ENCODE measurements at places on chromosomes 7 and 10.

DNA sequence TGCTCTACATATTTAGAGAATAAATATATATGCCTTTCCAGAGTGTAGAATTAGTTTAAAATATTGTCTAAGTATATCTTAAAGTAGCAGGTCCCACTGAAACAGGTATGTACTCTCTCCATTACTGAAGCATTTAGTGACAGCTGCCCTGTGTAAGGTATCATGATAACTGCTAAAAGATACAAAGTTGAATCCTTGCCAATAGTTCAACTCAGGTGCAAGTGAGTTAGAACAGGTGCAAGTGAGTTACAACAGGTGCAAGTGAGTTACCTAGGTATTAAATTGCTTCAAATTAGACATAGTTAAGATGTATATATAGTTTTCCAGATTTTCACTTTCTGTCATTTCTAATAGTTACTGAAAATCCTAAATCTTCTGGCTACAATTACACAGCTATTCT, 119.1 kb downstream of the CNOT4 start:
- H3K4me3 ChIP-seq, result no peak overlapping the region
- H3K4me1 ChIP-seq, result no peaks in the 10 kb centered on the region
- DNase-seq, result no peak
- H3K36me3 ChIP-seq, result peaks cover 17% of the 10 kb centered on the region

- H3K4me3 ChIP-seq, result no peak overlapping the region
- no peak for DNase-seq
- no peaks in the 10 kb centered on the region for H3K36me3 ChIP-seq
- no peak overlapping the region for H3K27ac ChIP-seq
- H3K4me1 ChIP-seq, result no peaks in the 10 kb centered on the region
These were observed 36.3 kb downstream of the LRRC20 start for GRCh38 chr10:70346155-70346554.

- no peak overlapping the region for H3K4me3 ChIP-seq
- no peak overlapping the region for H3K27ac ChIP-seq
- no peaks in the 10 kb centered on the region for H3K4me1 ChIP-seq
- H3K27me3 ChIP-seq, result no peaks in the 10 kb centered on the region
- DNase-seq, result peak; percentile 3
These were observed 263.2 kb downstream of the DGKB start for GRCh38 chr7:14639329-14639728.

- no peak overlapping the region for H3K4me3 ChIP-seq
- H3K36me3 ChIP-seq, result no peaks in the 10 kb centered on the region
- H3K4me1 ChIP-seq, result no peaks in the 10 kb centered on the region
- no peak overlapping the region for H3K27ac ChIP-seq
- H3K27me3 ChIP-seq, result no peaks in the 10 kb centered on the region
These were observed 66.8 kb downstream of the ZNF503 start for GRCh38 chr10:75334720-75335119.

DNA sequence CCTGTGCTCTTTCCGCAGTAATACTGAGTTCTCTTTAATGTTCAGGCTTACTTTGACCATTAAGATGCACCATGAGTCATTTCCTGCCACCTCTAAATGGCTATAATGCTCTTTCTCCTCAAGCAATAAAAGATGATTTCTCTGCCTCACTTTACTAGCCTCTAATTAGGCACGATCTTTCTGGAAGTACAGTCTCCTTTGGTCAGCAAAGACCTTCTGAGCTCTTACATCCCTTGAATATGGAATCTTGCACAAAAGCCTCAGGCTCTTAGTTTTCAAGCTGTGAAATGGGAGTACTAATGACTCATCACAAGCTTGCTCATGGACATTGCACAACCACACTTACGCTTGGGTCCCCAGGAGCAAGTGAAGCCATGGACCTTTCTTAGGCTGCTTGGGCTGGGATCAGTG, 85.9 kb downstream of the FRMD4A start:
- DNase-seq, result no peak
- no peaks in the 10 kb centered on the region for H3K4me1 ChIP-seq
- H3K27me3 ChIP-seq, result peaks cover 29% of the 10 kb centered on the region
- no peaks in the 10 kb centered on the region for H3K36me3 ChIP-seq
- H3K27ac ChIP-seq, result no peak overlapping the region
- H3K4me3 ChIP-seq, result no peak overlapping the region
